ENCODE measurements at places on chromosomes 7 and 10.

- no peak for DNase-seq
These were observed 53.7 kb downstream of the KCNH2 start for GRCh38 chr7:150924369-150924781.

DNA sequence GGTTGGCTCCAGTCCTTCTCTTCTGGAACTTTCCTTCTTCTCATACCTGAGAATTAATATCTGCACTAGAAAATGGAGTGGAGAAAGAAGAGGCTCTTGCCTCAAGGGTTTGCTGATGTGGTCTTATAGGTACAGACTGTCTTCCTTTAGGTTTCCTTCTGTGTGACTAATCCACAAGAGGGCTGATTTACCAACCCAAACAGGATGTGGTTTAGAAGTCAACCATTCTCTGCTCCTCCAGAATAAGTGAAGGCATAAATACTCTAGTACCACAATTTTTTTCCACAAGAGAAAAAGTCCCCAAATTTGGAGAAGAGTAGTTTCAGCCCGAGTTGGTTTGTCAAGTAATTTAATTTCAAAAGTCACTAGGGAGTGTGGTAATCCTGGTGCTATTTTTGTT, 85.8 kb downstream of the NRP1 start:
- no peak for DNase-seq

DNA sequence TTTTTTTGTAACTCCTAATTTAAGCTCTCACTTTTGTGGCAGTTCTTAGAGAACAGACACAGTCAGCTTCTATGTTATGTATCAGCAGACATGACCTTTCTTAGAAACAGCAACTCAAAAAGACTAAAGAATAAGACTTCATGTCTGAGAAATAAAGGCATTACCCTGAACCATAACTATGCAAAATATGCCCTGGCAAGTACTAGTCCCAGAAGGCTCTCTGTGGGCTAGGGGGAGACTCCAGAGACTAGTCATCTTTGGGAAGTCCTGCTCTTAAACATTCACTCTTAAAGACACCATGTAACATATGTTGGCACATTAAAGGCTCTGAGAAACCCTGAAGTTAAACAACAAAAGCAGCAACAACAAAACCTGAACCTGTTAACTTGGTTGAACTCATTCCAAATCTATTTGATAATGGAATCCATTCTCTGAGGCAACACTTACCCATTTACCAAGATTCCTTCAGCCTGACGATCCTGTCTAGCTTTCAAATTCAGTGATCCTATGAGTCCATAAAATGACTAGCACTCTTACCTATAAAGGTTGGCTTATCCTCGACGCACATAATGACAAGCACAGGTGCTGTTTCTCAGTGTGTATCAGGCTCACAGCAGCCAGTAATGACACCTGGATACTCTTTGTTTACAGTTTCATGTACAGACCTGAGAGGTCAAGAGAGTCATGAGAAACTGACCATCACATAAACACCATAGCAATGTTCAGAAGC, 62.3 kb downstream of the OSBPL3 start:
- no peak for DNase-seq

GRCh38 chr7:44935583-44935982, 43.2 kb downstream of the MYO1G start:
- no peak for DNase-seq

GRCh38 chr10:29028486-29028885, 260.4 kb upstream of the LYZL1 start:
- no peak for DNase-seq

Measured in activated effector memory CD4-positive, alpha-beta T cell treated with Interleukin-2 at 50 U/mL for 16 hours (primary cell).